AML-193 (cell line): ENCODE measurements at places on chromosomes 7 and 10.

GRCh38 chr10:90817128-90817889 is 40.5 kb downstream of the HTR7 start:
- DNase-seq = no peak

DNA sequence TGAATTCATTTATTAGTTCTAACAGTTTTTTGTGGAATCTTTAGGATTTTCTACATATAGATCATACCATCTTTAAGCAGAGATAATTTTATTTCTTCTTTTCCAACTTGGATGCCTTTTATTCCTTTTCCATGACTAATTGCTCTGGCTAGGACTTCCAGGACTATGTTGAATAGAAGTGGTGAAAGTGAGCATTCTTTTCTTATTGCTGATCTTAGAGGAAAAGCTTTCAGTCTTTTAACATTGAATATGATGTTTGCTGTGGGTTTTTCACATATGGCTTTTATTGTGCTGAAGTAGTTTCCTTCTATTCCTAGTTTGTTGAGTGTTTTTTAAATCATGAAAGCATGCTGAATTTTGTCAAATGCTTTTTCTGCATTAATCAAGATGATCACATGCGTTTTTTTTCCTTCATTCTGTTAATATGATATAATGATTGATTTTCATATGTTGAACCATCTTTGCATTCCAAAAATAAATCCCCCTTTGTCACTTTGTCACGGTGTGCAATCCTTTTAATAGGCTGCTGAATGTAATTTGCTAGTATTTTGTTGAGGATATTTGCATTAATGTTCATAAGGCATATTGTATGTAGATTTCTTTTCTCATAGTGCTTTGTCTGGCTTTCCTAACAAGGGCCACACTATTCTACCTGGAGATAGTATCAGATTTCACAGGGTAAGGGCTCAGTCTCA is 92.9 kb downstream of the ZNF467 start:
- DNase-seq = no peak

- no peak for DNase-seq
Observed at GRCh38 chr7:116216956-116217571, 6.7 kb downstream of the TES start.

DNA sequence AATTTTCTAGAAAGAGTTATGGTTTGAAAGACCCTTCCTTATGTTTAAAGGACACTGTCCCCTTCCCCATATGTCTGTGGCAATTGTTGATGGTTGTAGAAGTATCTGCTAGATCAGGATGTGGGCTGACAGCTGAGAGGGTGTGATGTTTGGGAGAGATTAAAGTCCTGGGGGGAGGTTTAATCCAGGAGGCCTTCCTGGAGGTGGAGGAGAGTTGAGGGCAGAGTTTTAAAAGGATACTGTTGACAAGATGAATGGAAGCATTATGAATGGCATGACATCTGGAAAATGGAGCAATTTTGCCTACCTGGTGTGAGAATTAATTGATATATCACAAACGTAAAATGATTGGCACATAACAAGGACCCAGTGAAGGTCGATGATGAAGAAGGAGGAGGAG is 32.9 kb upstream of the SMC3 start:
- DNase-seq = no peak
